Esophagus muscularis mucosa (tissue), 4 donors: ENCODE measurements at places on chromosomes 3 and 15. TPM values are rescaled to one million over a fixed set of nuclear protein-coding genes. Genes with fewer than 3 reads are reported as not detected.

AGTR1 gene
- 12.5 TPM for total RNA-seq

SNTN gene
- not detected for total RNA-seq

SPG11 gene
- total RNA-seq = 80.6 TPM

- no peak overlapping the region for H3K27ac ChIP-seq
- no peaks in the 10 kb centered on the region for H3K4me1 ChIP-seq
- DNase-seq = no peak
- no peaks in the 10 kb centered on the region for H3K36me3 ChIP-seq
These were observed 137.2 kb upstream of the CBLB start for GRCh38 chr3:106006001-106006400.

PDCD6IP gene
- total RNA-seq = 88.0 TPM

IDH3A gene
- 77.1 TPM for total RNA-seq

SLC28A2 gene
- total RNA-seq = not detected

GRCh38 chr3:176916777-176917176 is 280.5 kb downstream of the TBL1XR1 start:
- H3K36me3 ChIP-seq = no peaks in the 10 kb centered on the region
- H3K4me3 ChIP-seq = no peak overlapping the region
- no peaks in the 10 kb centered on the region for H3K4me1 ChIP-seq
- H3K27me3 ChIP-seq = no peaks in the 10 kb centered on the region

DNA sequence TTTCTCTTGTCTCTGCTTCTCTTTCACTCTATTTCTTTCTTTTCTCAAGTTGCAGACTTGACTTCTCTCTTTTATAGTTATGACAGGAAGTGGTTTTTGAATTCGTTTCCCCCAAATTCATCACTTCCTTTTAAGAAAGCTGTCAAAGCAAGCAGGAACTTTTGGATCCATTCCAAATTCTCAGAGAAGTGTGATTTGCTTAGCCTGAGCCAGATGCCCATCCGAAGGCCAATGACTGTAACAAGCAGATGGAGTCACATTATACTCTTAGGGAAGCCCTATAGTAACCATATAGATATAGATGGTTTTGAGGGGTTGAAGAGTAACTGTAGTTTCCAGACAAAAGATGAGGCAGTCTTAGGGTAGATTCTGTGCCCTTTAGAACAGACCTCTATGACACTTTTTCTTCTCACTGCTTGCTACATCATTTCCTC is 592.0 kb upstream of the KCNMB2 start:
- no peak for DNase-seq
- H3K27me3 ChIP-seq = no peaks in the 10 kb centered on the region
- H3K4me1 ChIP-seq = no peaks in the 10 kb centered on the region
- no peak overlapping the region for H3K27ac ChIP-seq
- H3K4me3 ChIP-seq = no peak overlapping the region

SST gene
- total RNA-seq = not detected

ABHD10 gene
- 15.0 TPM for total RNA-seq
